ENCODE measurements at places on chromosomes 1 and 21.
A peak's percentile ranks its signal among the peaks of the same experiment; 100 is the strongest.

- DNase-seq = no peak
Observed at GRCh38 chr1:4838231-4838630, 183.8 kb downstream of the AJAP1 start.

DNA sequence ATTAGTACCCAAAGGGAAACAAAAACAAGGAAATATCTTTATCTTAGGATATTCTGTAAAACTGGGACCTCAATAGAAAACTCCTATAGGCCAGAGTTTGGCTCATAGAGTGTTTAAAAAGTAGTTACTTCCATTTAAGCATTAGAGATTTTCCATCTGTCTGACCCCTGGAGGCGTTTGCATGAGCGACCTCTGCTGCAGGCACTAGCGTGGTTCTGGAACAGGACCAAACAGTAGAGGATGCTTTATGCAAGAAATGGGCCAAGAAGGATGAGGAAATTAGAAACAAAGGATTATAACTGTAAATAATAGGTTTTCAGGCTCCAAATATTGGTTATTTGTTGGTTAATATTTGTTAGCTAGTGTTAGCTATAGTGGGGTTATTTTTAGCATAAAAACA is 5.7 kb downstream of the ZBTB40 start:
- no peak for DNase-seq

DNA sequence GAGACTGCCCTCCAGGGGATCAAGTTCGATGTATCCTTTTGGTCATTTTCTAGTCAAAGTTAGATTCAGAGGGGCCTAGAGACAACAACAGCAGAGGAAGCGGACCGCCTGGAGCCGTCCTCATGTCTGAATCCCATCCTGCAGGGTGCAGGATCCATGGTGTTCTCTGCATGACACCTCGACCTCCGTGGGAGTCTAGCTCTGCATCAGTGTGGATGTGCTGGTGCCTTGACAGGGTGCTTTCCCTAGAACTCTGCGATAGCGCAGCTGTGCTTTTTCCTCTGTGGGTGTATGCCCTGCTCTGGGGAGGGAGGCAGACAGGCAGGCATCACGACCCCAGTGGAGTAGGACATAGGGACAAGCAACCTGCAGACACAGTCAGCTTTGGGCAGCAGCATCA is 48.2 kb upstream of the A3GALT2 start:
- no peak for DNase-seq

DNA sequence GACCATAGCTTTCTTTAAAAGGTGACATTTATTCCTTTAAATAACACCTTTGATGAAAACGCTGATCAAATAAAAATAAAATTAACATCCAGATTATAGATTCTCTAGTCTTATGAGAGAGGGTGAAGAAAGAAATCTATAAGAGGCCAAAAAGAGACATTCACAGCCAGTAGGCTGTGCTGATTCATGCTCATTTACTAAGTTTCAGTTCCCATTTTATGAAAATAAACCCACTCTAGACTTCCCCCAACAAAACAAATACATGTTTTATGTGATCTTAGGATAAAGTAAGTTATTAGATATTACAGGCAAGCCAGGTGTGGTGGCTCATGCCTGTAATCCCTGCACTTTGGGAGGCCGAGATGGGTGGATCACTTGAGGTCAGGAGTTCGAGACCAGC is 21.1 kb downstream of the ESRRG start:
- no peak for DNase-seq

DNA sequence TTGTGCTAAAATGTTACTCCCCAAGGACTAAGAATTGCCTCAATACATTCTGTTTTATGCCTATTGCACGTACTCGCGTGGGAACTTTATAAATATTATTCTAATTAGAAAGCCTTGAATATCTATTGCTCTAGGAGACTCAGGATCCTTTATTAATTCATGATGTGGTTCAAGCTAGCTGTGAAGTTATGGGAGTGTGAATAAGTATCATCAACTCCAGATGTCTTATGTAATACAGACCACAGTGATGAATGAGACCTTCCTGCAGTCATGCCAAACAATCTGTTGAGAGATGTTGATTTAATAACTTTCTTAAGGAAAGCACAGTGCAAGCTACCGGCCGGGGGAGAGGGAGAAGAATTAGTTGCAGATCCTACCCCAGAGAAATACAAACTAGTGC is 519.2 kb upstream of the ZP4 start:
- no peak for DNase-seq

DNA sequence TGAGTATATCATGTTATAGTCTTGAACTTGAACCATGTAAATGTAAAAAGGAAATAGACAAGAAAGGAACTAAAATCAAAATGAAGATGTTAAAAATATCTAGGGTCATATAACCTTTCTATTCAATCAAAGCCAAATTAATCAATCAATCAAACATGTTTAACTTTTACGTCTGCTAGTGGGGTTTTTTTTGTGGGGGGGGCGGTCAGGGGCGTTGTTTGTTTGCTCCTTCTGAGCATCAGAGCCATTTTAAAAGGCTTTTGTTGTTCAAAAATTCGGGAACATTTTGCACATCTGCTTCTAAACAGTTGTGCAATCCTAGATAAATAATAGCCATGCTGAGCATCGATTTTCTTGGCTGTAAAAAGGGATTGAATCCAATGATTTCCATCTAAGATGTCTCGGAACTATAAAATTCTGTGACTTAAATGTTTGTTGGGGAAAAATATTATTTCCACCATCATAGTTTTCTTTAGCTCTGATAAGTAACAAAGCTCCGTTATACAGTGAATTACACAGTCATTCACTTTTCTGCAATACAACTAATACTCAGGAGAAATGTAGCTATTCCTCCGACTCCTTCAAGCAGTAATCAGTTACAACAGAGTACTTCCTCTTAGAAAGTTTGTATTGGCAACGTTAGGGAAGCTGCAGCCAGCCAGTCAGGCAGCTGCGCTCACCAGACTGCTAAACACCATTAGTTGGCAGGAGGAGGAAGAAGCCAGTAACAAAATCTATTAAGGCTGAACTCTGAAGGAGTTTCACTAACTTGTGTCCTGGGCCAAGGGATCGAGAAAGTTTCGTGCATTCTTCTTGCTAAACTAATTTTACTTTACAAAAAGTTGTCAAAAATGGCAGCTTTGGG is 2.2 kb downstream of the SPATA6 start:
- DNase-seq = no peak

DNA sequence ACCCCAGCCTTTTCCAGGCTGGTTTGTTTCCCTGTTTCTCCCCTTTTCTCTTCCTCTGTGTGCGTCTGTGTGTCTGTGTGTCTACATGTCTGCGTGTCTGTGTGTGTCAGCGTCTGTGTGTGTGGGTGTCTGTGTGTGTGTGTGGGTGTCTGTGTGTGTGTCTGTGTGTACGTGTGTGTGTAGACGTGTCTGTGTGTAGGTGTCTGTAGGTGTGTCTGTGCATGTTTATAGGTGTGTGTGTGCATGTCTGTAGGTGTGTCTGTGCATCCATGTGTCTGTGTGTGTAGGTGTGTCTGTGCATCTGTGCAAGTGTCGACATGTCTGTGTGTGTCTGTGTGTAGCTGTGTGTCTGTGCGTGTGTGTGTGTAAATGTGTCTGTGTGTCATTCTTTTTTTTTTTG is 3.3 kb downstream of the TTLL10 start:
- no peak for DNase-seq

DNA sequence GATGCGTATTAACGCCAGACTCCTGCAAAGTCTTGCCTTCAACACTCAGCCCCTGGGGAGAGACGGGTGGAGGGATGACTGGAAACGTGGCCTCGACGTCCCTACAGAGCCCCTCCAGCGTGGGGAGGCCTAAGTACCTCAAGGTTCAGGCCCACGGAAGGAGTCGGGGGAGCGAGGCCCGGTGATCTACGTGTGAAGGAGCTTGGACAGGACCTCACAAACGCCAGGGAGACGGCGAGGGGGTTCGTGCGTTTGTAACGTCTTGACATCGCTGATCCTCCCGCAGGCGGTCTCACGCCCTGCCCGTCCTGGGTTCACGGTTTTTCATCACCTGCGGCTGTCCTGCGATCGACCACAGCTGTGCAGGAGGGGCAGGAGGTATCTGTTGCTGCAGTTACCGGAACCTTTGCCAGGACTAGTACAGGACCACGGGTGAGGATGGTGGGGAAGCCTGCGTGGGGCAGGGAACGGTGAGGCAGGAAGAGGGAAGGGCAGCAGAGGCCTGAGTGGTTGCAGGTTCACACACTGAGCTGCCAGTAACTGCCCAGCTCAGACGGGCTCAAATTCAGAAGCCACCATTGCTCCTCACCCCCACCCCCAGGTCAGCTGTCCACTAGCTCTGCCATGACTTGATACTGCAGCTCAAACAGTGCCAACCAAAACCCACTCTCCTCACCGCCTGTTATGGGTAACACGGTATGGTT is 889 bp upstream of the CCNL2 start:
- no peak for DNase-seq

- no peak for DNase-seq
Observed at GRCh38 chr1:9194024-9194423, 40.5 kb upstream of the H6PD start.

DNA sequence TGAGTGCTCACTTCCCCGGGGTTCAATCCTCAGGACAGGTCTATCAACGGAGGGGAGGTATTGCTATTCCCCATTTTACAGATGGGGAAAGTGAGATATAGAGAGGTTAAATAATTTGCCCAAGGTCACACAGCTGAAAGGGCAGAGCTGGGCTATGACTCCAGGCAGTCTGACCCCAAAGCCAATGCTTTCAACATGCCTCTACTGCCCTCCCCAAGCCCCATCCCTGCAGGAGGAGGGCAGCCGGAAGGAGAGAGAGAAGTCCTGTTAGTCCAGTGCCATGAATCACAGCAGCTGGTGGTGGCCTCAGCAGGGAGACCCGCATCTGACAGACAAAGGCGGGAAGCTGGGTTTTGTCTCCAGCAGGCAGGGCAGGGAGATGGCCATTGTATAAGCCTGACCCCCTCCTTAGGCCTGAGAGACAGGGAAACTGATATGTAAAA is 20.0 kb upstream of the CLIC4 start:
- DNase-seq = no peak

DNA sequence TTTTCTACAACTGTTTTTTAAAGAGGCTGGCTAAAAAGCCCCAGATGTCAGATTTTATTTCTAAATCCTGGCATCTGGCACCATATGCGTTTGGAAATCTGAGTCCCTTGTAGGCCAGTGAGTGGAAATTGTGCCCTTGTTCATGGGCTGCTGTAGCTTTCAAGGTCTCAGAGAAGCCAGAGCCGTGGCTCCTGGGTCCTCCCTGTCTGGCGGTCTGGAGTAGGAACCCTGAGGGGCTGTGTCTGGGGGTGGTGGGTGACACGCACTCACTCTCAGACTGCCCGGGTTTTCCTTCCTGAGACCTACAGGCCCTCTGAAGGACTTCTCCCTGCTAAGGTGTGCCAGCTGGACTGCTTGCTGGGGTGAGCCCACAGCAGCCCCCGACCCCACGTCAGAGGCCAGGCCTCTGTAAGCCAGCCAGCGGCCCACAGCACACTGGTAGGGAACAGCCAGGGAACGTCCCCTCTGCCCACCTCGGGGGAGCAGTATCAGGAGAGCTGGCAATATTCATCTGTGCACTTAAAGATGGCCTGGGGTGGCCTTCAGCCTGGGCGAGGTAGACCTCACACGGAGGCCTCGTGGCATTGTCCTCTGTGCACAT is 151.5 kb downstream of the PEX14 start:
- peak; percentile 88 for DNase-seq

DNA sequence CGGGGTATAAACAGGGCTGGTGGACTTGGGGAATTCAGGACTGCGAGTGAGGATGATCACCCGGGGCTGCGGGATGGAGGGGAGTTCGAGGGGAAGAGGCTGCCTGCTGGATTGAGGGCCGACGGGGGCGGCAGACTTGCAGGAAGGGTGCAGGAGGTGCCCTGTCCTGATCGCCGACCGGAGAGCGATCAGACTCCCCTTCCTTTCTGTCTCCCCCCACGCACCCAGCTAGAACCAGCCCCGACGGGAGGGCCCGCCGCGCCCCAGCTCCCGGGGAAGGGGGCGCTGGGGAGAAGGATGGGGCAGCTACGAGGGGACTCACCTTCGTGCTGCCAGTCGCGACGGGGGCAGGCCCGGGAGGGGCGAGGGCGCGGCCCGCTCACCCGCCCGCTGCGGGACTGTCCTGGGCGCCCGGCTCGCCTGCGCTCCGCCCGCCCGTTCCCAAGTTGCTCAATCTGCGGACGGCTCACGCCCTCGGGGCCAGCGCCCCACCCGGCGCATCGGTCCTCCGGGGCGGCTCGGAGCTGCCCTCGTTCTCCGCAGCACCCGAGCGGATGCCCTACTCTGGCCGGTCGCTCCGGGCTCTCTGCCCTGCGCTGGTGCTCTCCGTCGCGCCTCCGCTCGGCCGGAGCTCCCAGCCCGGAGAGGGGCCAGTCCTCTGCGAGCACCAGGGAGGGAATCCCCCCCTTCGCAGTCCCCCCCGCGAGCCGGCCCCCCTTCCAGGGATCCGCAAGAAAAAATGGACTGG is at the start of gene RSPO1:
Gene RSPO1 (minus strand): TSS at position 649 of the 748 bp plus-strand sequence. CDS start 5,231 bp downstream, outside the sequence.
- DNase-seq = no peak

GRCh38 chr1:204859861-204860267 is 10.8 kb upstream of the NFASC start:
- DNase-seq = no peak

DNA sequence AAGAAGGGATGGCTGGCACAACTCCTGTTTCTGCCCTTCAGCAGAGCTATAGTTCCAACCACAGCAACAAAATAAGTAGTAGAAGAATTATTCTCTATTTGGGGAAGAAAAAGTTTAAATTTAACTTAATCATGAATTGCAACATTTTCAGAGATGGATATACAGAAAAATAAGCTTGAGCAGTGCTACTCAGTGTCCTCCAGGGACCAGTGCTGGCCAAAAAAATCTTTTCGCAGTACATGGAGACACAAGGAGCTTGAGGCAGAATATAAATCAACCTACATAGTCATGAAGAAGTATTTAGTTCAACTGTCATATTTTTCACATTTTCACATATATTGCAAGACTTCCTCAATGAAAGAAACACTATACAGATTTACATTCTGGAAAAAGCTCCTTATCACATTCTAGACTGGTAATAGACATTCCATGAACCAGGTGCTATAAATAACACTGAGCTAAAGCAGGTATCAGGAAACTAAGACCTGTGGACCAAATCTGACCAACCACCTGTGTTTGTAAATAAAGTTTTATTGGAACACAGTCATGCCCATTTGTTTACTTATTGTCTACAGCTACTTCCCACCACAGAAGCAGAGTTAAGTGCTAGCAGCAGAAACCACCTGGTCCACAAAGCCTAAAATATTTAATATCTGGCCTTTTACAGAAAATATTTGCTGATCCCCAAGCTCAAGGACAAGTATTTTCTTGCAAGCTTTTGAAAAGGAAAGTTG is 101.9 kb downstream of the RGS21 start:
- no peak for DNase-seq

GRCh38 chr1:241411056-241411775 is 54.2 kb upstream of the RGS7 start:
- DNase-seq = no peak

- no peak for DNase-seq
Observed at GRCh38 chr1:151885479-151885878, 23.8 kb downstream of the THEM4 start.

DNA sequence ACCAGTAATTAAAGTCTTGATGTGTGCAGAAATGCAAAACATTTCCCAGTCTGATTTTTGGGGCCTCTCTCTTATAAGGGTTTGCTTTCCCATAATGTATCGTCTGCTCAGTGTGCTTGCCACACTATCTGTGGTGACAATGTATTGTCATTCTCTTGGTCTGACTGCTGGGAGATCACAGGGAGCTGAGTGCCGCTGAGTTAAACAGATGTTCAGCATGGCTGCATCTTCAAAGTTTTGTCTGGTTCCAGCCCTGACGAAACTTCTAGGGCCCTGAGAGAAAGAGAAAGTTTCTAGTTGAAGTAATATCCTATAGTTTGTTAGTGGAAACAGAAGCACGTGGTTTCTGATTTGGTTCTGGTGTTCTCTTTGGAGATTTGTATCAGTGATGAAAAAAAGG is 42.6 kb downstream of the DNM3 start:
- DNase-seq = no peak

Data from DMS 273 treated with DMSO at 0.1 percent for 48 hours (cell line).